Mesenteric fat pad (tissue), 1 donor: ENCODE measurements at places on chromosomes 6 and 20.

DNA sequence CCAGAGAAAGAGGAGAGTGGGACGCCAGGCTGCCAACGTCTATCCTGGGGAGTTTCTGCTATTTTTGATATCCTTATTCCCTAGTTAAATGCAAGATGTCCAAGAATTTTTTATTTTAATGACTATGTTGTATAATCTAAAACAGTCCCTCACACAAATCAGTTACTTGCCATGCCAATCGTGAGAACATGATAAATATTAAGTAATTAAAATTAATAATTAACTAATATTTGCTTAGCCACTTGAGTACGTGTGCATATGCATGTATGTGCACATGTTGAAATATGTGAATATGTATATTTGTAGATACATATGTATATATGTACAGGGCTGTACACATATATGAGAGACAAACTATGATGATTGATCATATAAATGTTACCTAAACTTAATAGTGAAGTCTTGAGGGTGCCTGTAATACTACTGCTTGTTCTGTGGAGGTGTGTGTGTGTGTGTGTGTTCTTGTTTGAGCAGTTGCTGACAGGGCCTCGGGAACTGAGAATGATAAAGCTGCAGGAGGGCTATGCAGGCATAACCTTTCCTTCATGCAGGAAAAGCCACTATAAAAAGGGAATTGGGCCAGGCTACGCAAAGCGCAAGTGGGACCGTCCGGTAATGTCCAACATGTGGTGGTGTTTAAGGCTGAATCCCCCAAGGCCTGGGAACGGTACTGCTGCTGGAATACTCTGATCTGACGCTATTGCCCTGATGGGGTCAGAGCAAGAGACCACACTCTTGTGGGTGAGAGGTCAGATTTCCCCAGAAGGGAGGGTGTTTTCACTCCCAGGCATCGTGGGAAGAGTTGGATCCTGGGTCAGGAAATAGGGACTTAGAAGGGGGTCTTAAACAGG, 148.3 kb upstream of the TBX18 start:
- DNase-seq = no peak

DNA sequence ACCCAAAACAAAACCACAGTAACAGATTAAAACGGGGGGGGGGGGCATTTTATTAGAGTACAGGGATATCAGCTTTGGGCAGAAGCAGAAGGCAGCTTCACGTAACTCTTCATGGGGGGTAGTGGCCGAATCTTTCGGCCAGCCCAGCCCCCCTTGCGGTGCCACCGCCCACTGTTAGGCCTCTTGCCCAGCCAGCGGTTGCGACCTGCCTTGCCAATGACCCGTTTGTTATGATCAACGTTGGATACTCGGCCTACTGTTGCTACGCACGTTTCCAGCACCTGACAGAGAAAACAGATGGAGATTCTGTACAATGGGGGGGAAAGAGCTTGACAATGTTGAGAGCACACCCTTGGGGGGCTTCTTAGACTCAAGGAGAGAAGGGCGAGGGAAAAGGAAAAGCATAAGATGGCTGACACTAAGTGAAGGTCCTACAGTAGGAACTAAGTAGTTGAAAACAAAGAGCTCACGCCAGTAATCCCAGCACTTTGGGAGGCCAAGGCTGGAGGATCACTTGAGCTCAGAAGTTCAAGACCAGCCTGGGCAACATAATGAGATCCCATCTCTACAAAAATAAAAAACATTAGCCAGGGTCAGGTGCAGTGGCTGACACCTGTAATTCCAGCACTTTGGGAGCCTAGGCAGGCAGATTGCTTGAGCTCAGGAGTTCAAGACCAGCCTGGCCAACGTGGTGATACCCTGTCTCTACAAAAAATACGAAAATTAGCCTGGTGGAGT, 724 bp upstream of the CUL7 start:
- no peak for DNase-seq

DNA sequence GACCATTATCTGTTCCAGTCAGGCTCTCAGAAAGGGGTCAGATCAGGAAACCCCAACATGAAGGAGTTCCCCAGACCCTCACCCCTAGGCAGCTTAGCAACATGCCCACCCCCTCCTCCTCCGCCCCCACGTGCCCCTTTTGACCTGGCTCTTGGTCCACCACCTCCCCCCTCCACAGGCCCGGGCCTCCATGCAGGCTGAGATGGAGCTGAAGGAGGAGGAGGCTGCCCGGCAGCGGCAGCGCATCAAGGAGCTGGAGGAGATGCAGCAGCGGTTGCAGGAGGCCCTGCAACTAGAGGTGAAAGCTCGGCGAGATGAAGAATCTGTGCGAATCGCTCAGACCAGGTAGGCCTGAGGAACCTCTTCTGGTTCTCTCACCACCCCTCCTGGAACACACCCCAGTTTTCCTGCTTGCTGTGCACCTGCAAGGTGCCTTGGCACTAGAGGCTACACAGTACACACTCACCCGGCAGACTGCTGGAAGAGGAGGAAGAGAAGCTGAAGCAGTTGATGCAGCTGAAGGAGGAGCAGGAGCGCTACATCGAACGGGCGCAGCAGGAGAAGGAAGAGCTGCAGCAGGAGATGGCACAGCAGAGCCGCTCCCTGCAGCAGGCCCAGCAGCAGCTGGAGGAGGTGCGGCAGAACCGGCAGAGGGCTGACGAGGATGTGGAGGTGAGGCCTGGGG, 21.9 kb downstream of the DEF6 start:
- DNase-seq = no peak

DNA sequence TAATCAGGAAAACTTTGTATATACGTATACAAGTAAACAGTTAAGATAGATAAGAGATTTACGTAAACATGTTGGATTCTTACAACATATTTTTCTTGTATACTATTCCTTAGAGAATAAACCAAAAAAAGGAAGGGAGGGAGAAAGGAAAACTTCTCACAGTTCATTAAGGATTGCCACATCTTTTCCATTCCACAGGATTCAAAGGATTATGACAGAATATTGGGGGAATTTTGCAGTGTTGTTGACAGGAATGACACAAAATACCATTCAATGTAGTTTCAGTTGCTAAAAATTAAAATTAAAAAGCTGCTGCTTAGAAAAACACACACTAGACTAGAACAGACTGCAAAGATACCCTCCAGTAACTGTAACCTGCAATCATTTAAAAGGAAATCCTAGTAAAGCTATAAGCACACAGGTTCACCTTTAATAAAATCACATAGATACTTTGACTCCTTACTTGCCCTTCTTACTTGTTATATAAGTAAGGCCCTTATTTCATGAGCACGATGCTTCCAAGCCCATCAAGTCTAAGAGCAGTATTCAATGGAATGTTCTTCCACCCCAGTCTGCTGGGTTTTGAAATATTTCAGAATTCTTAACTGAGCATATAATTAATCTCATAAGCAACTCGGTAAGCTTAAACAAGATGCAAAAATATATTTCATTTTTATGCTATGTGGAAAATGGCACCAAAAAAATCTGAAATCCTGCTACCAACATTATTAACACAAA, 107.8 kb downstream of the SMLR1 start:
- no peak for DNase-seq
